Daoy (cell line): ENCODE measurements at places on chromosomes 3 and 15. TPM values are rescaled to one million over a fixed set of nuclear protein-coding genes. Genes with fewer than 3 reads are reported as not detected.

The SLC2A2 gene
- not detected in 2 replicates for total RNA-seq

The LYZL4 gene
- total RNA-seq = 0.23 TPM in 1 of 2 replicates, not detected in the other

The ZKSCAN7 gene
- total RNA-seq = 2.1 and 2.2 TPM in 2 replicates

The PPP2R3A gene
- 6.5 and 10.2 TPM in 2 replicates for total RNA-seq

The ZNF660 gene
- total RNA-seq = 0.60 and 0.91 TPM in 2 replicates

The LRRN1 gene
- total RNA-seq = not detected in 2 replicates

GRCh38 chr3:188349933-188350332 is 196.0 kb downstream of the LPP start:
- DNase-seq = no peak

DNA sequence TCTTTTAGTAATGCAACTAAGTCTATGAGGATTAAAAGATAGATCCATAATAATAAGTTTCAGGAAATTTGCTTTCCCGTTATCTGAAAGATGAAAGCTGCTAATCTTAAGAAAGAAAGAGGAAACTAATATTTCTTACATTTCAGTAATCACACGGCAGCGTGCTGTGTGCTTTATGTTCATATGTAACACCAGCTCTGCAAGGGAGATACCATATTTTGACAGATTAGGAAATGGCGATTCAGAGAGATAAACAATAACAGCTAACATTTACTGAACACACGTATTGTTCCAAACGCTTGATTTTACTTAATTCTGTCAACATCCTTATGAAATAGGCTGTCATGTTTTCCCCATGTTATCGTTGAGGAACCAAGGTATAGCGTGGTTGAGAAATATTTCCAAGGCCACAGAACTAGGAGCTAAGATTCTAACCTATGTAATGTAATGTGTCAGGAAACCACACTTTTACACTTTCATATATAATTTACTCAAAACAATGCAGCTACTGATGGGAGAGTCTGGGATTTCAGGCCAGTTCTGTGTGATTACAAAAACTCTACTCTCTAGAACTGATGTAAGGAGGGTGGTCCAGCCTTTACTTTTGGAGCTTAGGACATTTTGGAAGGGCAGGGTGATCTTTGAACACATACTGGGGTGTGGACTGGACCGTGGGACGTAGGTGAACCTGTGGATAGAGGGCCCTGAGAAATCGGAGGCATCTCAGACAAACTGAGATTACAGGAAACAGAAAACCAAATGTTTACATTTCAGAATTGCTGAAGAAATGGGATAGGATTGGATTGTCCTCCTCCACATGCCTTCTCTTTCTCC is 100.6 kb downstream of the IL1RAP start:
- DNase-seq = no peak

- no peak for DNase-seq
These were observed 44.8 kb downstream of the TMEM39A start for GRCh38 chr3:119418641-119419040.

DNA sequence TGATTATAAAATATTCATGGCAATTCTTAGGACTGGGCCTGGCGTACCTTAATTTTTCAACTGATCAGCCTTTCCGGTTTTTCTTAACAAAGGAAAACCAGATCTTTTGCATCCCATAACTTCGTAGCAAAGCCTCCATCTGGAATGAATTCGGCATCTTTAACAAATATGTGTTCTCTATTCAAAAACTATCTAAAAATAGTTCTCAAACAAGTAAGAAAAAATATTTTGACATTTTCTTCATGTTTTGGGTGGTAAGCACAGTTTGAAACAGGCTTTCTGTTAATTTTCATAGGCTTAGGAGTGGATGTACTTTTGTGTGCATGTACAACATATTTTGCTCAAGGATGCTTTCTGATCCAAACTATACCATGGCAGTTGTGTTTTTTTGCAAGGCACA is 55.1 kb downstream of the RBMS3 start:
- no peak for DNase-seq

- no peak for DNase-seq
These were observed 20.0 kb downstream of the DHX36 start for GRCh38 chr3:154304116-154304786.

GRCh38 chr15:71180986-71181853 is 65.9 kb downstream of the THSD4 start:
- no peak for DNase-seq

- DNase-seq = no peak
These were observed 1072.7 kb downstream of the EPHA3 start for GRCh38 chr3:90180096-90180495.

- no peak for DNase-seq
These were observed 208.9 kb upstream of the COL8A1 start for GRCh38 chr3:99429502-99429901.

DNA sequence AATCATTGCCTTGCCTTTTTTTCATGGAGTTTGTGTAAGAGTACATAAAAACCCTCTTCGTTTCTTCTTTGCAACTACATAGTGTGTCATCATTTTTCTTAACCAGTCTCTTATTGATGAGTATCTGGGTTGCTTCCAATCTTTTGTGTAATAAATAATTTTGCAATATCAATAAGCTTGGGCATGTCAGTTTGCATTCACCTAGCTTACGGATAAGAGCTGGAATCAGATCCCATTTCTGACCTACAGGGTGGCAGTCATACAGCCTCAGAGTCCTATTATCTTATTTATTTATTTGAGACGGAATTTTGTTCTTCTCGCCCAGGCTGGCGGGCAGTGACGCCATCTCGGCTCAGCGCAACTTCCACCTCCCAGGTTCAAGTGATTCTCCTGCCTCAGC is 18.3 kb downstream of the ANP32A start:
- no peak for DNase-seq

DNA sequence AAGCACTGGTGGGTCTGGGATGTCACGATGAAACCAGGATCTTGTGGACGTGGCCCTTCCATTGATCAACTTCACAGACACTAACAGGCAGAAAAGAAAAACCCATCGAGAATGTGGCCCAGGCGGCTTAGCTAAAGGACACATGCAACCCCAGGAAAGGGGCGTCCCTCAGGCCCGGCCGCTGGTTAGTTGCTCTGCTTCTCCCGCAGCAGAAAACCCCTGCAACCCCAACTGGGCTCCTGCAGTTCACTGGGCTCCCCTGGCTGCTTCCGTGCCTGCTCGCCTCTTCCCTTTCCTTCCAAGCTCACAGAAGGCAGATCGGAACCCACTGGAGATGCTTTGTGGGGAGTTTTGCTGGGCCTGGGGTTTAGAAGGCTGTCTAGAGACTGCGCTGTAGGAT is 1.1 kb downstream of the GASK1A start:
- no peak for DNase-seq

- no peak for DNase-seq
These were observed 48.5 kb downstream of the MBNL1 start for GRCh38 chr3:152317184-152317583.

- DNase-seq = no peak
These were observed 91.4 kb downstream of the ZNF621 start for GRCh38 chr3:40615918-40616819.

- DNase-seq = peak; percentile 83
These were observed 25.8 kb upstream of the ANXA2 start for GRCh38 chr15:60423537-60423936.

GRCh38 chr3:196686436-196686835 is 25.6 kb downstream of the CEP19 start:
- no peak for DNase-seq

DNA sequence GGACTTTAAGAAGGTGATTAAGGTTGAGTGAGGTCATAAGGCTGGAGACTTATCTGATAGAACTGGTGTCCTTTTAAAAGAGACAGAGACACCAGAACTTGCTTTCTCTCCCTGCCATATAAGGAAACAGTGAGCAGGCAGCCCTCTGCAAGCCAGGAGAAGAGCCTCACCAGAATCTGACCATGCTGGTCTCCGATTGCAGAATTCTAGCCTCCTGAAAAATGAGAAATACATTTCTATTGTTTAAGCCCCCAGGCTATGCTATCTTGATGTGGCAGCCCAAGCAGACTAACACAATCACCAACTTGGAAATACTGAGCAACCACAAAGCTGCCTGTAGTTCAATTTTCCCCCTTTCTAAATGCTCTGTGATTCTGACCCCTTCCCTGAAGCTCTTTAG is 161.4 kb upstream of the RARB start:
- no peak for DNase-seq

DNA sequence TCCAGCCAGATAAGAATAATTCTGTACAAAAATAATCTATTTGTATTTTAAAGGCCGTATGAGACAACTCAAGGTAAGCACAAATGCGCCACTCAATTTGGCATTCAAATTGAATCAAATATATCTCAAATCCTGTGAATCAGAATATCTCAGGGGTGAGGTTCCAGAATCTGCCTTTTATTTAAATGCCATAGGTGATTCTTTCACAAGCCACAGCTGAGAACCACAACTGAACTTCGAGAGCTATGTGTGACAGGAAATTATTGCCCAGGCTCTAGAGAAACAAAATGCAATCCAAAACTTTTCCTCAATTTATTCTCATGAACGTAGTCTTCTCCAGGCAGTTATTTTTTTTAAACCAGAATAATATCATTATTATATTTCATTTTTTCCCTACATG is 11.9 kb downstream of the ATP8B4 start:
- DNase-seq = no peak

- no peak for DNase-seq
These were observed 115.8 kb downstream of the EPHA3 start for GRCh38 chr3:89223188-89223587.

- DNase-seq = peak; percentile 77
These were observed 42.4 kb upstream of the RHO start for GRCh38 chr3:129485721-129486663.

- DNase-seq = no peak
These were observed 47.9 kb downstream of the TLE3 start for GRCh38 chr15:70049701-70050301.

DNA sequence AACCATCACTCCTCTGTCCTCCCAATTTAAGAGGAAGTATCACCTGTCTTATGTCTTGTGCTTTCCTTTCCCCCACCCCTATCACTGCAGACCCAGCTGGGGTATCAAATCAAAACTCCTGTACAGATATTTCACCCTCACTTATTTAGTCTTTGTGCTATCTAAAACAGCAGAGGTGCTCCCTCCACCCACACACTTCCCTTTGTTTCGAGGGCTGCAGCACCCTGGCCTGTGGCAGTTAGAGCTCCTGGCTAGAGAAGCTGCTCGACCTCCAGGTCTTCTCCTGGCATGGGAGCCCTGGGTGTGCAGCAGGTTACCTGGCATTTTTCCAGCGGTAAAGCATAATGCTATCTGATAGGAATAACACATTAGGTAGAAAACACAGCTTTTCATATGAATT is 181.4 kb upstream of the BCL6 start:
- no peak for DNase-seq

- DNase-seq = no peak
These were observed 259.6 kb downstream of the STXBP5L start for GRCh38 chr3:121167374-121168139.

DNA sequence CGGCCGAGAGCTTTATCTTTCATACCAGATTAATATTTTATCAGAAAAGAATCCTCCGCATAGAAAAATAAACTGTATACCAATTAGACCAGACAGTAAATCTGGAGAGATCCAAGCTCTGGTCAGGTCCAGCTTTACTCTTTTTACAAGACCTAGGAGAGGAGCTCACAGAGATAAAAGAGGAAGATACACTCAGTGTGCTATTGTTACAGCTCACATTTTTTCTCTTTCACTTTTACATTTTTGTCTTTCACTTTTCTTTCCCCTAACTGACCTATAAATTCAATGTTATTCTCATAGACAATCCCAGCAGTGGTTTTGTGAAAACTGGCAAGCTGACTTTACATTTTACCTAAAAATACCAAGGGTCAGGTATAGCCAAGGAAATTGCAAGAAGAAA is 55.8 kb downstream of the GUCA1C start:
- DNase-seq = no peak

- DNase-seq = no peak
These were observed 33.1 kb upstream of the EIF5A2 start for GRCh38 chr3:170941551-170941950.

GRCh38 chr3:12303993-12304392 is 15.1 kb downstream of the PPARG start:
- DNase-seq = no peak

GRCh38 chr15:74490339-74490689 is 29.4 kb upstream of the UBL7 start:
- DNase-seq = no peak

DNA sequence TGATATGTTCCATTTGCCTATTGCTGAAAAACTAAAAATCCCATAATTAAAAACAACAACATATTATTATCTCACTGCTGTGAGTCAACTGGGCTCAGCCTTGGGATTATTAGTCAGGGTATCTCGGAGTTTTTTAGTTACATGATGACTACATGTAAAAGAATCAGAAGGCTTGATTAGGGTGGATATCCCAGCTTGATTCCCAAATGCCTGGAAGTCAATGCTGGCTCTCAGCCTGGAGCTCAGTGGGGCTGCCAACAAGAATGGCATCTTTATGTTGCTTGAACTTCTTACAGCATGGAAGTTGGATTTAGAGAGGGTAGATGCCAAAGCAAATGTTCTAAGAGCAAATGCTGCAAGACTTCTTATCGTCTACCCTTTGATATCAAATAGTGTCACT is 278.5 kb downstream of the PLOD2 start:
- no peak for DNase-seq

DNA sequence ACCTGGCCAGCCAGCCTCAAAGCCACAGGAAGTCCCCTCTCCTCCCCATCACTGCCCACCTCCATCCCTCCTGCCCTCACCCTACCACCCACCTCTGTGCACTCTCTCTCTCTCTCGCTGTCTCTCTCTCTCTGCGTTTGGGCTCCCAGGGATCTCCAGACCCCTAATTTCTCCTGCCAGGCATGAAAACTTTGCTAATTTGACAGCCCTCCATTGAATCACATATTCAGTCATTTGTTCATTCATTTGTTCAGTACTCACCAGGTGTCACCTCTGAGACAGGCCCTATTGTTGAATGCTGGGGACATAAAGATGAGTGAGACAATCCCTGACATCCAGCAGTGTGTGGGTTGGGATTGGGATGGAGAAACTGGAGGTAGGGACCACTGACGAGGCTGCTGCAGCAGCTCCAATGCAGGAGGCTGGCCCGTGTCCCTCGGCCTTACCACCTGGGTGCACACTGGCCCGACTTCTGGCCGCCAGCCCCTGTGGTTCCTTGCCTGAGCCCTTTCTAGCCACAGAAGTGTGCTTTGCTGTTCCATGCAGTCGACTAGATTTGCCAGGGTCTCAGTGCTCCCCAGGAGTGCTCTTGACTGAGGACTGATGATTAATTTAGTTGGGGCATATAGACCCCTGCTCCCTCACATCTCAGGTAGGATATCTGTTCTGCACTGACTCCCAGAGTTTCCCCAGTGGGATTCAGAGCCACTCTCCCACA is 38.6 kb upstream of the TSEN2 start:
- peak; percentile 45 for DNase-seq
